ENCODE measurements at places on chromosomes 4 and X.

DNA sequence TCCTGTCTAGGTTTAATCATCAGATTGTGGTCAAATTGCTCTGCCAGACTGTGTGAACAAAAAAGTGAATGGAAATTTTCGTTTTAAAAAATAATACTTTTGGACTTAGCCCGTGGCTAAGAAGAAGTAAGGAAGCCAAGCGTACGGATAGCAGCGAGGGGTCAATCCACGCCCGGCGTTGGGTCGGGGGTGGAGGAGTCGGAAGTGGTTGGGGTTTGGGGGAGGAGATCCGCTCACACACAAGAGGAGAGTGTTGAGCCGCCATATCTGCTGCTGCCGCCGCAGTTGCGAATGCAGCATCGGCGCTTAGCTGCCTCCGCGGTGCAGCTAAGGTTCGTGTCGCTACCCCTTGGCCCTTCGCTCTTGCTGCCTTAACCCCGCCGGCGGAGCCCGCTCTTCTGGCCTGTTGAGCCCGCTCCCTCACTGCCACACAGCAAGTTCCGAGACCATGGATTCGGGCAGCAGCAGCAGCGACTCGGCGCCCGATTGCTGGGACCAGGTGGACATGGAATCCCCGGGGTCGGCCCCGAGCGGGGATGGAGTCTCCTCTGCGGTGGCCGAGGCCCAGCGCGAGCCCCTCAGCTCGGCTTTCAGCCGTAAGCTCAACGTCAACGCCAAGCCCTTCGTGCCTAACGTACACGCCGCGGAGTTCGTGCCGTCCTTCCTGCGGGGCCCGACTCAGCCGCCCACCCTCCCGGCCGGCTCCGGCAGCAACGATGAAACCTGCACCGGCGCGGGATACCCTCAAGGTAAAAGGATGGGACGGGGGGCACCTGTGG, at the start of gene GSPT2:
Gene GSPT2 (plus strand): TSS at position 264 of the 779 bp plus-strand sequence. CDS start 185 bp downstream, at position 449.
- peak; percentile 16 for DNase-seq

- DNase-seq: no peak
Measured at GRCh38 chrX:152893980-152894610, 3.8 kb upstream of the ZNF185 start.

- DNase-seq: no peak
Measured at GRCh38 chr4:174217273-174218126, 66.0 kb downstream of the FBXO8 start.

GRCh38 chrX:2692221-2693112, 1.4 kb downstream of the CD99 start:
- DNase-seq: no peak

DNA sequence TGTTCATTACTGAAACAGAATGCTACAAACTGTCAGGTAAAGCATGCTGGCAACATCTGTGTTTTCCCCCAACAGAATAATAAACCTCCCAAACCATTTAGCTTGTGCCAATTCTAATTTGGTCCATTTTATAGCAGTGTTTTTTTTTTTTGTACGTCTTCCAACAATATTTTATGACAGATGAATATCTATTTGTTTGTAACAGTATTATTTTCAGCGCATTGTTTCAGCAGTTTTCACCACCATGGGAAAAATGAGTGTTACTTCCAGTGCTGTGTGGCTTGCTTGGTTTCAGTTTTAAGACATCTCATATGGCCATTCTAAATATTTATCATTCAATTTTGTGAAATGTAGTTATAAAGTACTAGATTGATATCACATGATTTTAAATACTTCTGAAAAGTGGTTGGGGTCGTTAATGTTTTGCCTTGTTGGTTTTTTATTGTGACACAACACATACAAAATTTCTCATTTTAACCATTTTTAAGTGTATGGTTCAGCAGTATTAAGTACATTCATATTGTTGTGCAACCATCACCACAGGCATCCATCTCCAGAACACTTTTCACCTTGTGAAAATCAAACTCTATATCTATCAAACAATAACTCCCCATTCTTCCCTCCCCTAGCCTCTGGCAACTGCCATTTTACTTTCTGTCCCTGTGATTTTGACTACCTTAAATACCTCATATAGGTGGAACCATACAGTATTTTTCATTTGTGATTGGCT, 25.6 kb upstream of the TBC1D19 start:
- no peak for DNase-seq

Measured in stimulated activated CD8-positive, alpha-beta memory T cell treated with anti-CD3 and anti-CD28 coated beads, Interleukin-4, amount 100 ng/mL, for 4 hours (primary cell).